ENCODE measurements at places on chromosomes 13 and 19.

- no peak for DNase-seq
These were observed 149.0 kb downstream of the HS6ST3 start for GRCh38 chr13:96238861-96239260.

DNA sequence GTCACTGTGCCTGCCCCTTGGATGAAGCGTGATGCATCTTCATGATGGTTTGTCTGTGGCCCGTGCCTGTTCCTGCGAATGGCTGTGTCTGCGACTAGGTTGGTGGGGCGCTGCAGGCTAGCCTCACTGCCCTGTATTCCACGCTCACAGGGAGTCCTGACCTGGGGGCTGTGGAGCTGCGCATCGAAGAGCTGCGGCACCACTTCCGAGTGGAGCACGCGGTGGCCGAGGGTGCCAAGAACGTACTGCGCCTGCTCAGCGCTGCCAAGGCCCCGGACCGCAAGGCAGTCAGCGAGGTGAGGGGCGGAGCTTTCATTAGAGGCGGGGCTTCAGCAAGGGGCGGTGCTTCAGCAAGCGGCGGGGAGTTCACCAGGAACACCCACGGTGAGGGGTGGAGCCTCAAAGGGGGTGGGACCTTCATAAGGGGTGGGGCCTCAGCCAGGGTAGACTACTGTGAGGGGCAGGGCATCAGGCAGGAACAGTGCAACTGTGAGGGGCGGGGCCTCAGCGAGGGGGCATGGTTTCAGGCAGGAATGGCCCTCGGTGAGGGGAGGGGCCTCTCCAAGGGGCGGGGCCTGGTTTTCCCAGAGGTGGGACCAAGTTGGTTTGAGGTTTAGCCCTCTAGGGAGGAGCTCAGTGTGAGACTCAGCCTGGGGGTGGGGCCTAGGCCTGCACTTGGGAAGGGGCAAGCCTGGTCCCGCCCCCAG lies 17.2 kb downstream of the PKN1 start:
- no peak for DNase-seq

GRCh38 chr13:112968910-112969691 lies at the start of gene MCF2L:
Gene MCF2L (plus strand): TSS chr13:112969214. CDS start chr13:112969380, 166 bp downstream.
- peak; percentile 30 for DNase-seq

GRCh38 chr19:53389978-53390377 lies 5.0 kb upstream of the ZNF765 start:
- DNase-seq = no peak

- DNase-seq = no peak
These were observed 808 bp downstream of the DNMT1 start for GRCh38 chr19:10193790-10194499.

DNA sequence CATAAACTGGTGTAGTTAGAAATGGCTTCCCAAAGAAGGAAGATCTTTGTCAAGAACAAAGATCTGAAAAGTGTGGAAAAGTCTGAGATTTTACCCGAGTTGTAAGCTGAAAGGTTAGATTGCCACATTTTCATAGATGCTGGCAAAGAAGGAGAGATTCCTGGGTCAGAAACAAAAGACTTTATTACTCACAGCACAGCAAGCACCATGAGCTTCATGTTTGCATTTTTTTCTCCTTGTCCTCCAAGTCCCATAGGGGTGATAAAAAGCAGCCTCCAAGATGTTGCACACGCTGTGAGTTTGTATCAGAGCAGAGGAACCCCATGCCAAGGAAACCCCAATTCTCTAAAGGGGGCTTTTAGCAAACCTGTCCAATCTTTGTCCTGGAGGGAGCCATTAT lies 29.3 kb downstream of the MZT1 start:
- no peak for DNase-seq

DNA sequence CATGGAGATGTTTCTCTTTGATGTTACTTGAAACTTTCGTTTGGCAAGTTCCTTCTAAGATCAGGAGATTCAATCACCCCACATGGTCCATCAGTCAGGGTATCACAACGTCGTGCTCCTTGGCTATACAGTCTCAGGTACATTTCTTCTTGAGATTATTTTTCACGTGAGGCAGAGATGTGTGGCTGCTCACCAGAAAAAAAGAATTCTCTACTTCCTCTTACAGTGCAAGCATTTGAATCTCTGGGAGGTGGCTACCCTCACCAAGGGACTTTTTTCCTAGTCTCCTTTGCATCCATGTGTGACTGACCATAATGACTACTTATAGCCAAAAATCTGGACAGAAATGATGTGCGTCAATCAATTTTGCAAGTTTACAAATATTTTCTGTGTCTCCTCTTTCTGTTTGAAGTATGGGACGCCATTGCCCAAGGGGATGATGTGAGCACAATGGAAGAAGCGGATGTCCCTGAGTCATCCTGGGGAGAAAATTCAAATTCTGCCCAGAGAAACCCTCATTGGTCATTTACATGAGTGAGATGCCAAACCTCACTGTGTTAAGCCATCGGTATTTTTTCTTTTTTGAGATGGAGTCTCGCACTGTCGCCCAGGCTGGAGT lies 8.6 kb upstream of the LAIR2 start:
- no peak for DNase-seq
